Lung microvascular endothelial cell (primary cell): ENCODE measurements at places on chromosomes 2 and 18.
A peak's percentile ranks its signal among the peaks of the same experiment; 100 is the strongest.

- DNase-seq: no peak
These were observed 21.3 kb upstream of the PIK3C3 start for GRCh38 chr18:41933778-41934177.

- no peak for DNase-seq
These were observed 174.8 kb upstream of the COPS8 start for GRCh38 chr2:236910781-236911495.

DNA sequence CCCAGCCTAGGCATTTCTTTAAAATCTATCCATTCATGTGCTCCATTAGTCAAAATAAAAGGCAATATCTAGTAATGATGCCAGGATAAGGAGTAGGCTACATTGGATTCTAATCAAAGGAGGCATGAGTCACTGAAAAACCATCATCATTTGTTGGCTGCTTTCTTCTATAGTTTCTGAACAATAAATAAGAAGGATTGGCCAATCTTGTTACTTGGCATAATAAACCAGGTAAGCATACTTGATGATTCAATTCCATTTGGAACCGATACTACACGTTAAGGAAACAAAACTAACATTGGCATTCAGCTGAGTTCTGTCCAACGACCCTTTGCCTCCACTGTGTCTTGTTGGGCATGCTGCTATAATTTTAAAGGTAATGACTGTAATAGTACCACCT, 27.2 kb downstream of the ATP8B1 start:
- DNase-seq: no peak

DNA sequence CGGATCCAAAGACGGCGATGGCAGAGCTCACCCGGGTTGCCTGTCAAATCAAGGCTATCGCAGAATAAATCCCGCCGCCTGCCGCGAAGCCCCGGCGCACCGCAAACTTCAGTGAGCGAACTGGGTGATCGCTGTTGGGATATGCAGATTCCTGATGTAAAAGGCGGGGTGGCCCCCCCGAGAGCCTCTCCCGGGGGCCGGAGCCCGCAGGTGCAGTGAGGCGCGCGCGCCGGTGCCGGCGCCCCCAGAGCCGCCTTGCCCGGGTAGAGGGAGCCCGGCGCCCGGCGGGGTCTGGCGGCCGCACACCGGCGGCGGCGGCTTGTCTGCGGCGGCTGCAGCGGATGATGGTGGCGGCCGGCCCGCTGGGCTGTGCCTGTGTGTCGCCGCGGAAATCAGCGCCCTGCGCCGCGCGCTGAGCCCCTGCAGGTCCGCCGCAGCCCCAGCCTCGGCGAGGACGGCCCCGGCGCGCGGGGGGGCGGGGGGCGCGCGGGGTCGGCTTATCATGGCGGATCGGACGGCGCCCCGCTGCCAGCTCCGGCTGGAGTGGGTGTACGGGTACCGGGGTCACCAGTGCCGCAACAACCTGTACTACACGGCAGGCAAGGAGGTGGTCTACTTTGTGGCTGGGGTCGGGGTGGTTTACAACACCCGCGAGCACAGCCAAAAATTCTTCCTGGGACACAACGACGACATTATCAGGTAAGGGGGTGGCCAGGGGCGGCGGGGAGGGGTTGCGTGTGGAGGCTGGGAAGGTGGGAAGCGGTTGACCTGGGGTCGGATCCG, 1.3 kb downstream of the EML6 start:
- DNase-seq: peak; percentile 32

- DNase-seq: peak; percentile 41
These were observed 105.6 kb upstream of the CD302 start for GRCh38 chr2:159903443-159904126.

- DNase-seq: no peak
These were observed 74.3 kb upstream of the MSTN start for GRCh38 chr2:190136825-190137224.
